Progenitor cell of endocrine pancreas (in vitro differentiated cells): ENCODE measurements at places on chromosomes 16 and 17.

GRCh38 chr16:15865742-15866141 is 8.9 kb upstream of the MYH11 start:
- no peak for DNase-seq
- no peak overlapping the region for H3K4me3 ChIP-seq
- no peaks in the 10 kb centered on the region for H3K4me1 ChIP-seq
- peaks cover 3% of the 10 kb centered on the region for H3K36me3 ChIP-seq

DNA sequence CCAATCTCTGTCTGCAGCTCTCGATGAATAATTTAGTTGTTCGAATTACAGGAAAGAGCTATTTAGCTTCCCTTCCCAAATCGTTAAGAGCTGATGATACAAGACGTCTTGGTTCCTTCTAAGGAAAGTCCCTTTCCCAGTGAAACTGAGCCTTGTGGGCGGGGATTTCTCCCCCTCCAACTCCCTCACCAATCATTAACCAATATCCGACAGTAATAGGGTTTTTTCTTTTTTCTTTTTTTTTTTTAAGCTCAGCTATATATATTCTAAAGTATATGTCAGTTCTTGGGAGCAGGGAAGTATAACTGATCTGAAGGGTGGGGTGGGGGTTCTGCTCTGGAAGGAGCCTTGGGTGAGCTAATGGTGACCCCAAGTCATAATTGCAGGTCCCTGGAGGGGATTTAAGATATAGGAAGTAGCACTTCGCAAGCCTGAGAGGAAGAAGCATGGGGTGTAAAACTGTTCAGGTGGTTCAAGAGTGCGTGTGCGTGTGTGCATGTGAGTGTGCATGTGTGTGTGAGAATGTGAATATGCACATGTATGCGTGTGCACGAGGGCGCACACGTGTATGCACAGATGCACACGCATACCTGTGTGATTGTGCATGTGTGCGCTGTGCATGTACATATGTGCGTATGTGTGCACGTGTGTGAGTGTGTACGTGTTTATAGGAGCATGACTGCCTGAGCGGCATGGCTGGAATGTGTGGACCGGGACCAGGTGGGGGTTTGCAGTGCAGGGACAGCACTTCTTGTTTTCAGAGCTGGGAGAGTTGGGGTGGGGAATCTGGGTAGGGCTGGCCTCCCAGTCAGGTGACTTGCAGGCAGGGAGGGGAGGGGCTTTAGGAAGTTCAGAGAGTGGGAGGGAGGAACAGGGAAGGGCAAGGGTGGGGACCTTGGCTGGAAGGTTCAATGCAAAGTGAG is 42.7 kb downstream of the SOCS3 start:
- peak overlapping the region; percentile 12 for H3K4me3 ChIP-seq
- peak overlapping the region; percentile 95 for H3K27ac ChIP-seq
- peaks cover 26% of the 10 kb centered on the region for H3K4me1 ChIP-seq

DNA sequence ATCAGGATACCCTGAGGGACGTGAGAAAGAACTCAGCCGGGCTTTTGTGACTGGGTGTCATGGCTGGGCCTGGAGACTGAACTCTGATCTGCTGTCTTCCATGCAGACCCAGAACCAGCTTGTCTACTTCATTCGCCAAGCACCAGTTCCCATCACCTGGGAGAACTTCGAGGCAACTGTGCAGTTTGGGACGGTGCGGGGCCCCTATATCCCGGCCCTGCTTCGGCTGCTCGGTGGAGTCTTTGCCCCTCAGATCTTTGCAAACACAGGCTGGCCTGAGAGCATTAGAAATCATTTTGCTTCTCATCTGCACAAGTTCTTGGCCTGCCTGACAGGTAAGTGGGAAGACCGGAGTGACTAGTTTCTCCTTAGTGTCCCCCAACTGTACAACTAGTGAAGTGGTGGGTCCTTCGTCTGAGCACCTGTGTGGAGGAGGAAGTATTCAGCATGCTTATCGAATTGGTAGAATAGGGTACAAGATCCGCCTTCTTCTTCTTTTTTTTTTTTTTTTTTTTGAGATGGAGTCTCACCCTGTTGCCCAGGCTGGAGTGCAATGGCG is 15.5 kb downstream of the DNAH2 start:
- H3K4me1 ChIP-seq, result no peaks in the 10 kb centered on the region
- H3K27me3 ChIP-seq, result peaks cover 46% of the 10 kb centered on the region
- no peak overlapping the region for H3K27ac ChIP-seq
- DNase-seq, result no peak

GRCh38 chr16:78489631-78490030 is 390.2 kb downstream of the WWOX start:
- H3K4me1 ChIP-seq, result peaks cover 30% of the 10 kb centered on the region
- no peaks in the 10 kb centered on the region for H3K27me3 ChIP-seq
- peaks cover 1% of the 10 kb centered on the region for H3K36me3 ChIP-seq
- H3K27ac ChIP-seq, result peak overlapping the region; percentile 23
- no peak overlapping the region for H3K4me3 ChIP-seq

DNA sequence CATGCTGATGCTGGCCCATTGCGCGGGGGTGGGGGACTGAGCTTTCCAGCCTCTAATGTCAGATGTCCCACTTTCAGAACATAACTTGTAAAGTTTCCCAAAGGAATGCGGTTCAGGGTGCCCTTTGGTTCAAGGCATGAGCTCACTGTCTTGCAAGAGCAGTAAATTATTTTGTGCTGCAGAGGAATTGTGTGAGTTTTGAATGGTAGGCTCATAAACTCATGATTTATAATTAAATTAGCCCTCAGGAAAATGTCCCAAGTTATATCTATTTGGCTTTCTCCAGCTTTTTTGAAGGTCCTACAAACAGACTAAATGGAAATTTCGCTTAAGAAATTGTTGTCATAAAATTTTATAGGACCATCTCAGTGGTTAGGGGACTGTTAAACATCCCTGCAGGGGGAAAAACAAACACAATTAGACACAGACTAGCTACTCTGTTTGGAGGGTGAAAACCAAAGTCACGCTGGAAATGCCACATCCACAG is 321.8 kb downstream of the HS3ST3B1 start:
- no peak overlapping the region for H3K4me3 ChIP-seq
- no peaks in the 10 kb centered on the region for H3K36me3 ChIP-seq
- H3K4me1 ChIP-seq, result no peaks in the 10 kb centered on the region
- peaks cover 5% of the 10 kb centered on the region for H3K27me3 ChIP-seq
- no peak overlapping the region for H3K27ac ChIP-seq
